ENCODE measurements at places on chromosomes 12 and 14.

DNA sequence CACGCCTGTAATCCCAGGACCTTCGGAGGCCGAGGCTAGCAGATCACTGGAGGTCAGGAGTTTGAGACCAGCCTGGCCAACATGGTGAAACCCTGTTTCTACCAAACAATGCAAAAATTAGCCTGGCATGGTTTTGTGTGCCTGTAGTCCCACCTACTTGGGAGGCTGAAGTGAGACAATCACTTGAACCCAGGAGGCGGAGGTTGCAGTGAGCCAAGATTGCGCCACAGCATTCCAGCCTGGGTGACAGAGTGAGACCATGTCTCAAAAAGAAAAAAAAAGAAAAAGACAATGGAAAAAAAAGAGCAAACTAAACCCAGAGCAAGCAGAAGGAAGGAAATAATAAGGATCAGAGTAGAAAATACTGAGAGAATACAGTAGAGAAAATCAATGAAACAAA is 5.4 kb downstream of the CHURC1 start:
- no peak for DNase-seq

DNA sequence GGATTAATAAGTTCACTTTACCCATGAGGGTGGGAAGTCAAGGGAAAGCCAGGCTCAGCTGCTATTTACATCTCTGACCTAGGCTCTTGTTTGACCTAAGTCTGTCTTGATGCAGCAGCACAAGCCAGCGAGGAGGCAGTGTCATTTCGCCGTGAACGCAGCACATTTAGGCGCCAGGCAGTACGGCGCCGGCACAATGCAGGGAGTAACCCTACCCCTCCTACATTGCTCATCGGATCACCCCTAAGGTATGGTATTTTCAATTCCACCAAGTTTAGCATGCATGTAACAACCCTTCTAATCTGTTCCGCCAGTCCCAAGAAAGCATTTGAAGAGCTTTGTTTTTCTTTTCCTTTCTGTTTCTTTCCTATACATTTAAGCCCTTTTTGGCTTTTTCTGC is 81.2 kb downstream of the PCNX1 start:
- no peak for DNase-seq

- no peak for DNase-seq
Measured at GRCh38 chr12:81987371-81987770, 228.2 kb upstream of the PPFIA2 start.

DNA sequence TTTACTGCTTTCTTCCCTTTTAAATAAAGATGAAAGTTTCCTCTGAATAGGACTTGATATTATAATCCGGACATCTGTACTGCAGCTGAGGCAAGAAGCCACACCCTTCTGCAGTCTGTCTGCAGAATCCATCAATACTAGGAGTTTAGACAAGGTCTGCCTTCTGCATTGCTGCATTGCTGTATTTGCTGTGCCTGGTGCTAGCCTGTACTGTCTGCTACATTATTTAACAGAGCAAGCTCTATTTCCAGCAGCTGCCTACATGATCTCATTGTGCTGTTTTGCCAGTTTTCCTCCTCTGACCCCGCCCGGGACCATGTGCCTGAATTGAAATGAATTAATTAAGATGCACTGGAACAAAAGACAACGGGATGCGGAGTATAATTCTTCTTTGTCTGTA is 1.7 kb downstream of the TUBA1A start:
- no peak for DNase-seq

- DNase-seq = no peak
Measured at GRCh38 chr12:109811624-109811995, 21.6 kb downstream of the TRPV4 start.

DNA sequence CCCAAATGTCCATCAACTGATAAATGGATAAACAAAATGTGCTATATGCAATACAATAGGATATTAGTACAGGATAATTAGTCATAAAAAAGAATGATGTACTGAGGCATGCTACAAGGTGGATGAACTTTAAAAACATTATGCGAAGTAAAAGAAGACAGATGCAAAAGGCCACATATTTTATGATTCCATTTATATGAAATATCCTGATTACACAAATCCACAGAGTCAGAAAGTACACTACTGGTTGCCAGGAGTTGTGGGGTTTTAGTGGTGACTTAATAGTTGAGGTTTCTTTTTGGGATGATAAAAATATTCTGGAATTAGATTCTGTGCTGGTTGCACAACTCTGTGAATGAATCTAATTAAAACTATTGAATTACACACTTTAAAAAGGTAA is 12.6 kb downstream of the TRIM9 start:
- DNase-seq = no peak

DNA sequence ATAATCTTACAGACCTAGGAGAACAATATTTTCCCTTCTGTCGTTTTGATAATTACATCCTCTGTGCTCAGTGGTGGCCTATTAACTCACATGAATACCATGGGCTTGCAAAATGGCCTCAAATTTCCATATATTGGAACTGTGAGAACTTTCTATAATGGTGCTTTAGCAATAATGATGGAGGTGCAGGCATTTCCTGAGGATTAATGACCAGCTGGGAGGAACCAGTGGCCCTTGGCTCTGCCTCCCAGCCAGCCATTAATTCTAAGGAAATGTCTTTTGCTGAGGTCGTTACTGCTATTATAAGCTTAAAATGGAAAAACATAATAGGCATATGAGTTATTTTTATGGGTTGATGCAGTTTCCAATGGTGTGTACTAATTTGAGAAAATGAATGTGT is 33.6 kb downstream of the HMGA2 start:
- DNase-seq = no peak

- no peak for DNase-seq
Measured at GRCh38 chr12:27277846-27278260, 33.8 kb downstream of the STK38L start.

DNA sequence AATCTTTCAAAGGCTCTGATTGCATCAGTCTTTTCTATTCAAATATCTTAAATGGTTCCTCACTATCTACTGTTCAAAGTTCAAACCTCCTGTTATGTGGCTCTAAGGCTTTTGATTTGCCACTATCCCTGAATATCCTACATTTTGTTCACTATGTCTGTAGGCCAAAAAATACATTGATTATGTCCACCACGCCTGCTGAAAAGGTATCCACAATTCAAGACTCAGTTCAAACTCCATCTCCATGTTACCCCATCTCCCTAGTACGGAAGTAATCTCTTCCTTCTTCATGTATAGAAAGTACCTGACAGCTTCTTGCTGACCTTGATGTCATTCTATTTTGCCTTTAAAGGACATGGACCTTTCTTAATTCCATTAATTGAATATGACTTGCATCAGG is 24.8 kb downstream of the TAOK3 start:
- DNase-seq = no peak

- DNase-seq = no peak
Measured at GRCh38 chr12:122081697-122082221, 3.2 kb downstream of the MLXIP start.

DNA sequence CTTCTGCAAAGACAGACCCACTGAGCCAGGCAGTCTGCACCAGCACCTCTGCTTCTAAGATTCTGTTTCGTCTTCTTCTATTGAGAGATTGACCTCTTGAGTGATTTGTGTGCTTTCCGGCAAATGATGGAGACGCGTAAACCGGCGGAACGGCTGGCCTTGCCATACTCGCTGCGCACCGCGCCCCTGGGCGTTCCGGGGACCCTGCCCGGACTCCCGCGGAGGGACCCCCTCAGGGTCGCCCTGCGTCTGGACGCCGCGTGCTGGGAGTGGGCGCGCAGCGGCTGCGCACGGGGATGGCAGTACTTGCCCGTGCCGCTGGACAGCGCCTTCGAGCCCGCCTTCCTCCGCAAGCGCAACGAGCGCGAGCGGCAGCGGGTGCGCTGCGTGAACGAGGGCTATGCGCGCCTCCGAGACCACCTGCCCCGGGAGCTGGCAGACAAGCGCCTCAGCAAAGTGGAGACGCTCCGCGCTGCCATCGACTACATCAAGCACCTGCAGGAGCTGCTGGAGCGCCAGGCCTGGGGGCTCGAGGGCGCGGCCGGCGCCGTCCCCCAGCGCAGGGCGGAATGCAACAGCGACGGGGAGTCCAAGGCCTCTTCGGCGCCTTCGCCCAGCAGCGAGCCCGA is 703 bp downstream of the ASCL4 start:
- DNase-seq = no peak

GRCh38 chr14:69632593-69633151 is 21.3 kb downstream of the SUSD6 start:
- no peak for DNase-seq

- no peak for DNase-seq
Measured at GRCh38 chr14:75614179-75614578, 35.8 kb downstream of the FLVCR2 start.

GRCh38 chr12:22670762-22671161 is 45.8 kb downstream of the ETNK1 start:
- DNase-seq = no peak

DNA sequence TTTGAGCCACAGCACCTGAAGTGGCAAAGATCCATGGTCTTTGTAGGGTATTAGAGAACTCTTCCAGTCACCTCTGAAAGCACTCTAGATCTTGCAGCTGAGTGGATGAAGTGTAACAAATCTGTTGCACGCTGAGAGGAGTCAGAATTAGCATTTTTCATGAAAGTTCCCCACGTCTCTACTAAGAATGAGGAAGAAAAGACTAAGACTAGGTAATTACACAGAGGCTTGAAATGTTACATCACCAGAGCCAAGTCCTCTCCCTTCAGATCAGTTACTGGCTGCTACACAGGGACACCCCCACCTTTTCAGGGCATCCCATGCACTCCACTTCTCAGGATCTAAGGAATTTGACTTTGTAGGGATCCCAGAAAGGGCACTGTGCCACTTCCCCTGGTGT is 98.6 kb upstream of the FKBP4 start:
- no peak for DNase-seq

GRCh38 chr12:100857418-100857817 is 62.8 kb downstream of the ANO4 start:
- no peak for DNase-seq

Measured in stimulated activated CD4-positive, alpha-beta T cell treated with anti-CD3 and anti-CD28 coated beads, Interleukin-4, amount 100 ng/mL, for 48 hours (primary cell).